Heart left ventricle (tissue), 16 donors: ENCODE measurements at places on chromosomes 6 and 20.

GRCh38 chr6:122663981-122664380, 53.8 kb downstream of the PKIB start:
- no peaks in the 10 kb centered on the region for H3K36me3 ChIP-seq
- H3K4me1 ChIP-seq: no peaks in the 10 kb centered on the region

DNA sequence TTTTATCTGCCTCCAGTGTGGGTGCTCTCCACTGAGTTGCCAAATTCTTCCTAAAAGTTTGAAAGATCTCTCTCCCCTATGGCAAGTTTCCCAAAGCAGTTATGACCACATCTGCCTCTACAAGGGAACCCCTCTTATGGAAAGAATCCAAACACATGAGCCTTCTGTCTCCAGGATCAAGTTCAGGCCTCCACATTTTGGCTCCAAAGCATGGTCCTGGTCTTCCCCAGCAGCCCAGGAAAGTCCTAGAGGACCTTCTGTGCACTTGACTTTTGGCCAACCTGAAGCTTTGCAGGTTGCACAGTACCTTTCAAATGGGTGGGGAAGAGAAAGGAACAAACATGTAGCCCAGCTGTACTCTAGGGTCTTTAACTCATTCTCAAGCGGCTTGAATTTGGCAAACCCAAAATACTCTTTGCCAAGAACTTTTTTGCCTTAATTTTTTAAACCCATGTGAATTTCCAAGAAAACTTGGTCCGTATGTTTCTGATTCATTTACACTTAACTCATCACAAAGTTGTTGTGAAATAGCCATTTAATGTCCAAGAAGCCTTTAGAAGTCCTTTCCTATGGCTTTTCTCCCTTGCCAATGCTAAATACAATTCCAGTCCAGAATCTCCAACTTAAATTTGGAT, 240.1 kb upstream of the TBX18 start:
- H3K27ac ChIP-seq: no peak overlapping the region
- H3K36me3 ChIP-seq: no peaks in the 10 kb centered on the region
- no peaks in the 10 kb centered on the region for H3K4me1 ChIP-seq
- DNase-seq: no peak
- no peak overlapping the region for H3K4me3 ChIP-seq

GRCh38 chr20:22597303-22597702, 12.9 kb upstream of the FOXA2 start:
- H3K4me3 ChIP-seq: no peak overlapping the region
- H3K36me3 ChIP-seq: no peaks in the 10 kb centered on the region
- peaks cover 3% of the 10 kb centered on the region for H3K27me3 ChIP-seq
- no peak overlapping the region for H3K27ac ChIP-seq

- no peaks in the 10 kb centered on the region for H3K27me3 ChIP-seq
- peaks cover 4% of the 10 kb centered on the region for H3K4me1 ChIP-seq
- H3K27ac ChIP-seq: no peak overlapping the region
- no peaks in the 10 kb centered on the region for H3K36me3 ChIP-seq
- DNase-seq: no peak
Observed at GRCh38 chr6:137165375-137166246, 7.8 kb downstream of the IL22RA2 start.

DNA sequence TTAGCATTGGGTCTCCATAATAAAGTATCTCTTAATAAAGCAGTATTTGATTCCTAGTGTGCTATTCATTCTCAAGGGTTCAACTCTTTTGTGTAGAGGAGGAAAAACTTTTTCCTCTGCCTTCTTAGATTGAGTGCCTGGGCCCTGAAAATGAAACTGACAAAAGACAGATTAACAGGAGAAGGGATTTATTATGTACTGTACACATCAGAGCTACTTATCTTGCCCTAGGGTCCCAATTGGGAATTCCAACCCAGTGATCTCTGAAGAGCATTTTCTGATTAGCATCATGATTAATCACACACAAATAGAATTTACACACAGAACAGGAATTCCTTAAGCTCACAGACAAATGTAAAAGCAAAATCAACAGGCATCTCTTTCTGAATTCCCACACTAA, 128.9 kb downstream of the CD164 start:
- H3K27me3 ChIP-seq: no peaks in the 10 kb centered on the region
- H3K4me3 ChIP-seq: no peak overlapping the region
- H3K4me1 ChIP-seq: no peaks in the 10 kb centered on the region
- H3K36me3 ChIP-seq: no peaks in the 10 kb centered on the region

GRCh38 chr6:22152841-22153240, 144.0 kb downstream of the PRL start:
- no peaks in the 10 kb centered on the region for H3K27me3 ChIP-seq
- no peak overlapping the region for H3K4me3 ChIP-seq
- DNase-seq: no peak
- peaks cover 2% of the 10 kb centered on the region for H3K4me1 ChIP-seq
- H3K36me3 ChIP-seq: no peaks in the 10 kb centered on the region
- H3K27ac ChIP-seq: no peak overlapping the region

DNA sequence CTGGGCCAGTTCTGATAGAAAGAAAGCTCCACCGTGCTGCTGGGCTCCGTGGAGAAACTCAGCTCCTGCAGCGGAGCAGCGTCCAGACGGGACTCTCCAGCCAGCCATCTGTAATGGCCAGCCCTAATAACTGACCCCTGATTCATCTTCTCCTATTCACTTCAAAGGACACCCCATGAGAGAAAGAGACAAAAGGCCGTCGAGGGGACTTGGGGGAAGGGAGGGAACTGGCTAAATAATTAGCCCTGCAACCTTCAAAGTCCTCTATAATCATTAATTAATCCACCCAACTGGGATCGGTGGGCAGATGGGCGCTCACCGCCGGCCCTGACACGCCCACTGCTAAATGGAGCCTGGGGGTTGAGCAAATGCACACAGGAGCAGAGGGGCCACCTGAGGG, 512.4 kb downstream of the CD83 start:
- no peaks in the 10 kb centered on the region for H3K4me1 ChIP-seq
- no peaks in the 10 kb centered on the region for H3K27me3 ChIP-seq
- H3K27ac ChIP-seq: no peak overlapping the region
- no peak overlapping the region for H3K4me3 ChIP-seq

DNA sequence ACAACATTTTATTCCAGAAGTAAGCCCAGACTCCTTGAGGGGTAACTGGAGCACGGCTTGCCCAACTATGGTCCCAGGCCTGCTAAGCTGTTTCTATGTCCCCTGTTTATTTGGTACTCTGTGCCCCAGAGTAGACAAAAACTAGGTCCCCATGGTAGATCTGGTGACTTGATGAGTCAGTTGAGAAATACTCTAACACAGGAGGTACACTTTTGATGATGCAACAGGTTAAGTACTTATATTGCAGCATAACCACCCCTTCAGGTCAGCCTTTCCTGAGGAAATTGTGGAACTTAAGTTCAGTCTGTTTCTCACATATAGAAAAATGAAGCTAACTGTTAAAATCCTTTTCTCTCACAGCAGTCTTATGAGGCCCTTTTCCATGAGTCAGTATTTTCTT, 19.6 kb downstream of the TTPAL start:
- H3K4me1 ChIP-seq: no peaks in the 10 kb centered on the region
- no peak for DNase-seq
- no peaks in the 10 kb centered on the region for H3K27me3 ChIP-seq
- H3K36me3 ChIP-seq: peaks cover 100% of the 10 kb centered on the region

DNA sequence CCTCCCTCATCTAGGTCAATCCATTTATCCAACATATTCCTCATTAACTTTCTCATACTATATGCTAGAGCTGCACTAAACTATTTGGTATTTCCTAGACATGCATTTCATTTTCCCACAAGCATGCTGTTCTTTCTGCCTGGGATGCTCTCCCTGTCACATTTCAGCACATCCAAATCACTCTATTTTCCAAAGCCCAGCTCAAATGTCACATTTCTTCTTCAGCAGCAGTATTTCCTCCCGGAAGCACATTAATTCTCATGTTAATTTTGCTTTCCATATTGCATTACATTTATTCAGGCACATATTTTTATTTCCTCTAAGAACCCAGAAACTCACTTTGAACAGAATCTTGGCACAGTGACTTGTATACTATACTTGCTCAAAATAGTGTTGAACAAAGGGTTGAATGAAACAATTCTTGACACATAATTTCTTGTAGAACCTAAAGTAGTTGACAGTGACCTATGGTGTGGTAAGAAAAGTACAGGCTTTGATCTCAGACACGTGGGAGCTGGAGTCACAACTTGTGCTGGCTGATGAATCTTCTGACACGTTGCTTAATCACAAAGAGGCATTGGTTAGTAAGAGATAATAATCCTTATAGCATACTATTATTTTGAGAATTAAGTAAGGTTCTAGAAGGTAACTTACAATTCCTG, 30.8 kb upstream of the CD2AP start:
- H3K27me3 ChIP-seq: no peaks in the 10 kb centered on the region
- no peaks in the 10 kb centered on the region for H3K36me3 ChIP-seq
- no peaks in the 10 kb centered on the region for H3K4me1 ChIP-seq
- H3K27ac ChIP-seq: no peak overlapping the region
- DNase-seq: no peak

DNA sequence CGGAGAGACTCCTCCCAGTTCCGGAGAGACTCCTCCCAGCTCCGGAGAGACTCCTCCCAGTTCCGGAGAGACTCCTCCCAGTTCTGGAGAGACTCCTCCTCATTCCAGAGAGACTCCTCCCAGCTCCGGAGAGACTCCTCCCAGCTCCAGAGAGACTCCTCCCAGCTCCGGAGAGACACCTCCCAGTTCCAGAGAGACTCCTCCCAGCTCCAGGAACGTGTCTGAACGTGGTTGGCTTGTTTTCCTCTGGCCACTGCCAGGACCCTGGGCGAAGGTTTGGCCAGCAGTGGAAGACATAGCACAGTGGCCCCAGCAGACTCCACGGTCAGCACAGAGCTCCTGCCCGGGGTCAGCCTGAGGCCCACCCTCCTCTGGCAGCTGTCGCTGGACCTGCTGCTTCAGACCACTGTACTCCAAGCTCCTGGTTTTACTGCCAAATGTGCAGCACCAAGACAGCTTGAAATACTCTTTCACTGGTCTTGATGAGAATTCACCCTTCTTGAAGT, 122.3 kb upstream of the AFDN start:
- peaks cover 10% of the 10 kb centered on the region for H3K4me1 ChIP-seq
- H3K27me3 ChIP-seq: no peaks in the 10 kb centered on the region
- DNase-seq: no peak
- H3K36me3 ChIP-seq: no peaks in the 10 kb centered on the region
- H3K27ac ChIP-seq: no peak overlapping the region

GRCh38 chr6:169800668-169801395, 49.4 kb downstream of the ERMARD start:
- no peak overlapping the region for H3K4me3 ChIP-seq
- H3K4me1 ChIP-seq: no peaks in the 10 kb centered on the region
